ENCODE measurements at places on chromosomes 2 and 18.
A peak's percentile ranks its signal among the peaks of the same experiment; 100 is the strongest.

GRCh38 chr2:9573013-9573720, 17.5 kb upstream of the ADAM17 start:
- no peak for DNase-seq

DNA sequence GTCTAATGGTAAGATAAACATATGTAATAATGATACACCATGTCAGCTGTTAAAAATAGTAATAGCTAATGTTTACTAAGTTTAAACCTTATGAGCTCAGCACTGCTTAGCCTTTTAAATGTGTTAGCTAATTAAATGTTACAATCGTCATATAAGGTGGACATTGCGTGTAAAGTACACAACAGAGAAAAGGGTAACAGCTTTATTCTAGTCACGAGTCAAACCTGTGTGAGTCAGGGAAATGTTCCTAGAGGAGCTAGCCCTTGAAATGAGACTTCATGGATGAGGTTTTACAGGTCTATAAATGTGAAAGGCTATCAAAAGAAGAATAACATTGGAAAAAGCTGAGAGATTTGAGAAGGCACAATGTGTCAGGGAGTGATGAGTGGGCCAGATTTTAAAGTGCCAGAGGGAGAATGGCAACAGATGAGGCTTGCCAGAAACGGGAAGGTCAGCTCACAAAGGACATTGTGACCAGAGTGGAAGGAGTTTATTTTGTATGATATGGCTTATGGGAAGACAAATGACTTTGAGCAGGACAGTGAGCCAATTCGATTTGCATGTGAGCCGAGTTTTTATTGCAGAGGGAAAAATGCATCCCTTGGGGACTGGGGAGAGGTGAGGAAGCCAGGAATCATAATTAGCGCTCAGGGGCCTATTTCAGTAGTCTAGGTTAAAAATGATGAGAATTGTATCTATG, 276.3 kb downstream of the CTNNA2 start:
- no peak for DNase-seq

DNA sequence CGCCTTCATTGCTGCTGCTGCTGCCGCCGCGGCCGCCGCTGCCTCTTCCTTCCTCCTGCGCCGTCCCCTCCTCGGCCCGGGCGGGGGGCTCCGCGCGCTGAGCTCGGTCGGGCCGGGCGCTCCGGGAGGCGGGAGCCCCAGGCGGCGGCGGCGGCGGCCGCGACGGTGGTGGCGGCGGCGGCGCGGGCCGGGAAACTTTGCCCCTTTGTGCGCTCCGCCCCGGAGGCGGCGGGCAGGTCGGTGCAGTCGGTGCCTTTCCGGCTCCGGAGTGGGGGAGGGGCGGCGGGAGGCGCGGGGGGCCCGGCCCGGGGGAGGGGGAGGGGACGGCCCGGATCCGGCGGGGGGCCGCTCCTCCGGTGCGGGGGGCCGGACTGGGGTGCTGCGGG, 205 bp downstream of the TET3 start:
- DNase-seq, result peak; percentile 47

GRCh38 chr2:73235315-73236028, 1.4 kb downstream of the CCT7 start:
- no peak for DNase-seq

DNA sequence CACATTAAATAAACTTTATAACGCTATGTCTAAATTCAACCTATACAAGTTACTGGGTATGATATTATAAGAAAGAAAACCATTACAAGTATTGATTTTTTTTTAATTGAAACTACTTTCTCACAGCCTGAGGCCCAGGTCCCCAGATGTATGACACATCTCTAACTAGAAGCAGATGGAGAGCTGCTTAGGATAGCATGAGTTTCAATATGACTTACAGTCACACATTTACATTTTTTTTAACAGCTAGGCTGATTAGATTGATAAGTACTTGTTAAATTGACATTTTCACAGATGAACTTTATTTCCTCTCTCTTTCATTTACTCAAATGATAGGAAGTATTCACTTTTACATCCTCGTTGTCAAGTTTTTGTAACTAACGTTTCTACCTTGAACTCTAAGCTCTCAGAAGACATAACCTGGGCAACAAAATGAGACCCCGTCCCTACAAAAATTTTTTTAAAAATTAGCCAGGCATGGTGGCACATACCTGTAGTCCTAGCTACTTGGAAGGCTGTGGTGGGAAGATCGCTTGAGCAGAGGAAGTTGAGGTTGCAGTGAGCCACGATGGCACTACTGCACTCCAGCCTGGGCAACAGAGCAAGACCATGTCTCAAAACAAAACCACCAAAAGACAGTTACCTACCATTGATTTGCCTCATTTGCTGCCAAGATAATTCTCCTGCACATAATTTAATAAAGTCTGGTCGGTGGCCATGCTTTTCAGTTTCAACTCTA, 52.4 kb downstream of the STK39 start:
- DNase-seq, result no peak

GRCh38 chr2:189521699-189522434, 58.7 kb downstream of the SLC40A1 start:
- no peak for DNase-seq

DNA sequence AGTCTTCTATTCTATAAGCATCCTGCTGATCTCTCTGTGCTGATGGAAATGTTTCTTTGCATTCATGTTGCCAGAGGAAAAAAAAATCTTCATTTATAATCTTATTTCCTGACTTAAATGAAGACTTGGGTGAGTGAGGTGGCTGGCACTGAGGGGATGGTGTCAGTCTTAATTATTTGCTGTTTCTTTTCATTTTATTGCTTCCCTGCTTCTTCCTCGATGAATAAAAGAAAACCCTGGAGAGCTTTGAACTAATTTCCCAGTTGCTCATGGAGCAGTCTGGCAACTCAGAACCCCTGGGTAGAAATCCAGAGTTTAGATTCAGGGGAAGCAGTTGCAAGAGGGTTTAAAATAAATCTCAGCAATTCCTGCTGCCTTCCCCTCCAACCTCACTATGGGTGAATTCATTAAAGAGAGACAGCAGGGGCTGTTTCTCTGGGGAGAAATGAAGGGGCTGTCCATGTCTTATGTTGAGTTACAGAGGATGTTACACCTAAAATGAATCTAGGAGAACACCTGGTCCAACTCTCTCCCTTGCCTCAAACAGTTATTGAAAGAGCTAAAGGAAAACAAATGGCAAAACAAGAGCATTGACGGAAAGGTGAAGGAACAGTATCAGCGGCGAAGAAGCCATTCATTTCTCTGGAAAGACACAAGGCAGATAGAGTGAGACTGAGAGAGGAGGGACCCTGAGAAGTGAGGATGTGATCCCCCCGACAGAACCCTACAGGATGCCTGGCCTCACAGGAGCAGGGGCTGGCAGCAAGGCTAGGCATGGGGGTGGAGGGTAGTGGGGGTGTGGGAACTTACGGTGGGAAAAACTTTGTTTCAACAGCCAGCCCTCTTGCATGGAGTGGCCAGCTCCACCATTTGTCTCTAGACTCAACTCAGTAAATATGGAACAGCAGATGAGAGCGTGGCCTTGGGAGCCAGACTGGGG, 41.0 kb downstream of the SP110 start:
- DNase-seq, result no peak

DNA sequence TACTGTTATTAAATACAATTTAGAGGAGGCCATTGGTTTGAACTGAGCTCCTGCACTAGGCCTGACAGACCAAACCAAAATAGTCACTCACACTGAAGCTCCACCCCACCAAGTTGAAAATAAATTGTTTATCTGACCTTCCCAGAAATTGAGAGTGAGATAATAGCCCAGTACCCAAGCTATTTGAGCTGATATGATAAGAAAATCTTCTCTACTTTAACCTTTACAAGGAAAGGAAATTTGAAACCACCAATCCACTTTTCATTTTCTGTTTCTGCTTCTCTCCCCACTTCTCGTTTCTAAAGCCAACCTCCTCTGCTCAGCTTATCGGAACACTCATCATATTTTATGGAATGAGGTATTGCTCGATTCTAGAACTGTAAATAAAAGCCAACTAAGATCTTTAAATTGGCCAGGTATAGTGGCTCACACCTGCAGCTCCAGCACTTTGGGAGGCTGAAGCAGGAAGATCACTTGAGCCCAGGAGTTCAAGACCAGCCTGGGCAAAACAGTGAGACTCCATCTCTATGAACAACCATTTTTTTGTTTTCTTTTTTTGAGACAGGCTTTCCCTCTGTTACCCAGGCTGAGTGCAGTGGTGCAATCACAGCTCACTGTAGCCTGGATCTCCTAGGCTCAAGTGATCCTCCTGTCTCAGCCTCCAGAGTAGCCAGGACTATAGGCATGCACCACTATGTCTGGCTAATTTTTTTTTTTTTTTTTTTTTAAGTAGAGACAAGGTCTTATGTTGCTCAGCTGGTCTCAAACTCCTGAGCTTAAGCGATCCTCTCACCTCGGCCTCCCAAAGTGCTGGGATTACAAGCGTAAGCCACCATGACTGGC, 13.3 kb upstream of the GALM start:
- no peak for DNase-seq

- DNase-seq, result no peak
These were observed 326.8 kb downstream of the LRRTM1 start for GRCh38 chr2:79977792-79978191.
